ENCODE measurements at places on chromosomes 2 and 18. TPM values are rescaled to one million over a fixed set of nuclear protein-coding genes. Genes with fewer than 3 reads are reported as not detected.

Gene KCNF1
- not detected for total RNA-seq

Gene IGFBP5
- not detected for total RNA-seq

Gene TXNDC9
- total RNA-seq, result 29.5 TPM

Gene MGAT4A
- 95.2 TPM for total RNA-seq

Gene KCNJ3
- not detected for total RNA-seq

Gene C2orf80
- not detected for total RNA-seq

Gene MAL
- total RNA-seq, result 366 TPM

Measured in activated naive CD4-positive, alpha-beta T cell treated with anti-CD3 and anti-CD28 coated beads, Interleukin-2, amount 10 ng/mL, durations not matched to agents 5 hours and 36 hours (primary cell).